ENCODE measurements at places on chromosomes 1 and 21.

GRCh38 chr1:18676332-18676781, 45.7 kb downstream of the PAX7 start:
- DNase-seq: no peak

- DNase-seq: no peak
Observed at GRCh38 chr1:247173431-247173830, 1.6 kb upstream of the ZNF124 start.

DNA sequence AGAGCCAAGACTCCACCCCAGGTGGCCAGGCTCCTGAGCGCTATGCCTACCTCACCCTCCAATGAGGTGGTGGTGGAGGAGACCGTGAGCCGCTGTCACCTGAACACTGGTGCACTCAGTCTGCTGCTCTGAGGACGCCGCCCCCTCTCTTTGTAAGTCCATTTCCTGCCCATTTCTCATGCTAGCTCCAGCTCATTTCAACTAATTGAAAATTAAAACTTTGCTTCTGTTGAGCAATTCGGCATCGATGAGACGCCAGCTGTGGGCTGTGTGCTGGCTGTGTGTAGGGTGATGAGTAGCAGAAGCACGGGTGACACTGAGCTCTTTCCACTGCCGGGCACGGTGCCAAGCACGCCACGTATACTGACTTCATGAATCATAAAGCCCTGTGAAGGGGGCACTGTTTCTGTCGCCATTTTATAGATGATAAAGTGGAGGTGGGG, 11.2 kb downstream of the TNFRSF1B start:
- no peak for DNase-seq

DNA sequence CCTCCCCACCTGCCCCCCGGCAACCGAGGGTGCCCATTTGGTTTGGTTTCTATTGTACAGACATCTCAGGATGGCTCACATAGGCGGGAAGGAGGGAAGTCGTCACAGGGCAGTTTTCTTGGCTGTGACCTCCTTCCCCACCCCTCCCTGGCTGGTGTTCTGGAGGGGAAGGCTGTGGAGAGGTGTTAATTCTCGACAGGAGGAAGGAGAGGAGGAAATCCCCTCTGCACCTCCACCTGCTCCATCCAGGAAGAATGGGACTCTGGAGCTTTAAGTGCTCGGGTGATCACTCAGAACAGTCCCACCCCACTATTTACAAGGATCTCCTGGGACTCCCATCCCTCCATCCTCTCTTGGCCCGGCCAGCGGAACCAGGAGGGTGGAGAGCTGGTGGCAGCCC, 7.6 kb downstream of the MEX3A start:
- DNase-seq: no peak

- DNase-seq: no peak
Observed at GRCh38 chr1:85692730-85693314, 15.4 kb downstream of the ZNHIT6 start.

DNA sequence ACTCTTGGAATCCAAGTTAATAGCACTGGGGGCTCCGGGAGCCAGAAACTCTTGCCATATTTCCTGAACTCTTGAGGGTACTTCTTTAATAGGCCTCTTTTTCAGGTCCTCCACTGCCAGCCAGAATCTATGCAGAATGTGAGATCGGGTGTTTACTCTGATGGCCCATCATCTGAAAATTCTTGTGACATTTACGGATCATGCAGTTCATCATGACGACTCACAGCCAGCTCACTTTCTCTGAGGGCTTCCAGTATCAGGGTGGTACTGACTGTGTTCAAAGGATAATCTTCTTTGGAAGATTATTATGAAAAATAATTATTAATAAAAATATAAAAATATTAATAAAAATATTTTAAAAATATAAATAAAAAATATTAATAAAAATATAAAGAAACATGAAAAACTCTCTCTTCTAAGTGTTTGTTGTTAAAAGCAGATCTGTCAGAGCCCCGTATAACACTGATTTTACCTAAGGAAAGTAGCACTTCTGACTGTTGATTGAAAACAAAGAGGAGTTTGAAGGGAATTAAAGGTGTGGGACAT, 194.3 kb upstream of the GREM2 start:
- DNase-seq: no peak

DNA sequence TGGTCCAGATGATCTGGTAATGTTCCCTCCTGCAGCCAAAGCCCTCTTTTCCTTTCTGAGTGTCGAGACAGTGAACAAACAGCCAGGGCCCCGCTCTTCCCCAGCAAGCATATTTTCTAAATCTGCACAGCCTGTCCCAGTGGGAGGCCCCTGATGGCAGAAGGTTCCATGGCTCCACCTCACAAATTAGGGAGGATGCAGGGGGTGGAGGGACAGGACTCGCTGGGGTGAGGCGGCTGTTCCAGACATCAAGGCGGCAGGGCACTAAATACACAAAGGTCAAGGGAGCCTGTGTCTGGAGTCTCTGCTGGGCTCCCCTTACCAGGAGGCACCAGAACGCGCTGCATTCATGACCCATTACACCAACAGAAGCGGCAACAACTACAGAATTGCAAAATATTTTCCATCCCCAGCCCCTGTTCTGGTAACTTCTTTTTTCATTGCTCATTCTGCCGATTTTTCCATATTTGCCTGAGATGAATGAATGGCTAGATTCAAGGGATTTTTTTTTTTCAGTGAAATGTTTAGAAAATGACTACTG, 27.0 kb upstream of the PRELP start:
- DNase-seq: no peak

- no peak for DNase-seq
Observed at GRCh38 chr1:53535846-53536245, 76.6 kb downstream of the DMRTB1 start.

GRCh38 chr21:28152732-28153131, 839.9 kb downstream of the LTN1 start:
- DNase-seq: no peak
